ENCODE measurements at places on chromosomes 2 and 18. TPM values are rescaled to one million over a fixed set of nuclear protein-coding genes. Genes with fewer than 3 reads are reported as not detected.

The IFT172 gene
- total RNA-seq = 6.3 TPM

The CLEC4F gene
- not detected for total RNA-seq

The WDR43 gene
- 35.8 TPM for total RNA-seq

The GAREM2 gene
- total RNA-seq = not detected

DNA sequence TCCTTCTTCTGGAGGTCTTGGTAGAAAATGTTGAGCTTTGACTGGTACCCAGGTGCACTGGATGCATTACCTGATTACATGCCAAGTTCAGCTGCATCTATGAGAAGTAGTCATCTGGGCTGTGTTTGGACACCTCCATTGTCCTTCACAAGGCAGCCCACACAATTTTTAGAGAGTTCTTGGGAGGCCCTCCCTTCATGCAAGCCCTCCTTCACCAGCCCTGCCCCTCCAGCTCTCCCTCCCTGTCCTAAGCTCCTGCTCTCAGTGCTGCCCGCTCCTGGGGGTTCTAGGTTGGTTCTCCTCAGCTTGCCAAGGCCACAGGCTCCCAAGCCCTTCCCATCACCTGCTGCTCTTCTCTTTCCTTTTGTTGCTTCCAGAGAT, 148.7 kb downstream of the DYSF start:
- no peak for DNase-seq

DNA sequence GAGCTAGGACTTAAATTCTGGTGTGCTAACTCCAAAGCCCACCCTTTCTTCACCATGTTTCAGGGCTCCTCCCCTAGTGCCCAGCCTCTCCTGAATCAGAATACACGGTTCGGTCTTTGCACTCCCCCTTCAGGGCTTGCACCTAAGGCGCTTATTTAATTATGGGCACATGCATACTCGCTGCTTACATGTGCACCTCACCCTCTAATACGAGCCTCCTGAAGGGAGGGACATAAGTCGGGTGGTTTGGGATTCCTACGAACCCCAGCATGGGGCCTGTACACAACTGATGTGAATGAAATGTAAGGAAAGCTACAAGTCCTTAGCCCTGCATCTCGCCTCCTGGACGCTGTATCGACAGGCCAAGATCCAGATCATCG, 435 bp downstream of the IFT172 start:
- no peak for DNase-seq

DNA sequence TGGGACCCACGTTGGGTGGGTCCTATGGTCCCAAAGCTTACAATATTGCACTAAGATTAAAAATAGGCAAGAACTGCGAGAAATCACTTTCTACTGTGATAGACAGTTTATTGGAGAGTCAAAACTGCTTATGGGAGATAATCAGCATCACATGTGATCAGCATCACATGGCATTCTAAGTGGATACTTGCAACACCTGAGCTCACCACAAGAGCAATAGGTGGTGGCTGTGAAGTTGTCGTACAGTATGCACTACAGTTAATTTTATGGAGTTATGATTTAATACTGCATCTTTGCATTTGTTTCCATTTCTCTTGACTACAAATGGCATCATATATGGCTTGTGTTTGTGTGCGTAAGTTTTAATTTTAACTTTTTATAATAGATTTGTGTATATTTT, 11.6 kb downstream of the PNO1 start:
- no peak for DNase-seq

DNA sequence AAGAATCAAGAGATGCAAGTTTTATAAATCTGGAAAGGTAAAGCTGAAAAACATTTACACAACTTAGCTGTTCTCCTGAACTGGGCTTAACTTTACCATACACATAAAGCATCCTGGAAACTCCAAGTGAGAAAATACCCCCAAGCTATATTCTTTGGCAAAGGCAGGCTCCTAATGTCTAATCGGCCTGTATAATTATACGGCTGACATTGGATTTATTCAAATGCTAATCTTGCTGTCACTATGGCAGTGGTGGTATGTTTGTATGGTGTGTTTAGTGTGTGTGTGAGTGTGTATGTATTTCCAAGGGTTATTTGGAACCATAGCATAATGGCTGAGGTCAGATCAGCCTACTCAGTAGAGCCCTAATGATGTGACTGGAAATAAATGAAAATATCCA, 1031.8 kb upstream of the ZEB2 start:
- DNase-seq = no peak

DNA sequence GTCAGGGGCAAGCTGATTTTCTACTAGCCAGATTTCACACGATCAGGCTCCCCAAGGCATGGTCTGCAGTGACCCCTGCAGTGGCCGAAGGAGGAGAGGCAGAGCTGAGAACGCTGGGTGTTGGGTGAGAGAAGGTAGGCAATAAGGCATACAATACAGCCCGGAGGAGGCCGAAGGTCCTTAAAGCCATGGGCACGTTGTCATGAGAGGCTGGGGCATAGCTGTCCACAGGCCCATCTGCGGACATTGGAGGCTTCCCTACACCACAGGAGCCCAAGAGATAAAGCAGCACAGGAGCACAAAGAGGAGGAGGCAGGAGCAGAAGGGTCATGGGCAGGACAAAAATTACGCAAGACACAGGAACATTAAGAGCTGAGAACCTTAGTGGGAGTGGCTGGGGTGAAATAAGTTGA, 16.7 kb upstream of the BZW1 start:
- no peak for DNase-seq

DNA sequence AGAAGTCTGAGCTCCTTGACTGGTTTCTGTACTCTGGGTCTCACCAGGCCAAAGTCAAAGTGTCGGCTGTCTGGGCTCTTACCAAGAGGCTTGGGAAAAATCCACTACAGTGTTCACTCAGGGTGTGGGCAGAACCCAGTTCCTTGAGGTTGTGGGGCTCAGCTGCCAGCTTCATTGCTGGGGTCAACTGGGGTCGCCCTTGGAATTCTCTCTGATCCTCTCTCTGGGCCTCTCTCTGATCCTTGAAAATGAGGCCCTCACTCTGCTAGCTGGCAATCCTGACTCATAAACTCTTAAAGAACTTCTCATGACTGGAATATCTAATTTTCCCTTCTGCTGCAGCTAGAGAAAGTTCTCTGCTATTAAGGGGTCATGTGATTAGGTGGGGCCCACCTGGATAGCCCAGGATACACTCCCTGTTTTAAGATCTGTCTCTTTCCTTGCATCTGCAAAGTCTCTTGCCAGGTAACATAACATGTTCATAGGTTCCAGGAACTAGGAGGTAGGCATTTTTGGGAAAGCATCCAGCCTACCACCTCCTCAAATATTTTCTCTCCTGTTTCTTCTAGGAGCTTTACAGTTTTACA, 66.3 kb downstream of the SP110 start:
- no peak for DNase-seq

GRCh38 chr2:8976442-8977259, 26.8 kb downstream of the MBOAT2 start:
- no peak for DNase-seq

- no peak for DNase-seq
Observed at GRCh38 chr2:69939722-69940121, 21.7 kb downstream of the ASPRV1 start.

DNA sequence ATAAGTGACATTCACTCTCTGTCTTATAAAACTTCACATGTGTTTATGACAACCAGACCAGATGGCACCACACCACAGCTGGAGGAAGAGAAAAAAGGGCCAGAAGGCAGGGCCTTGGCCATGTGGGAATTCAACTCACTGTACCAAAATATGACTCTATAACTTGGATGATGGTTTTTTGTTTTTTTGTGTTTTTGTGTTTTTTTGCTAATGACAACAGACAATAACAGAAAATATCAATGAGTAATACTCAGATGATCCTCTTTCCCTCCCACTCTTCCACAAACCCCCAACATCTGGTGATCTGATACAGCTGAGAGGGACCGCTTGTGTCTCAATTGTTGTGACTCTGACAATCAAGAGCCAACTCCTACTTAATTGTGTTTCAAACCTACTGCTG, 12.4 kb downstream of the NMI start:
- no peak for DNase-seq

DNA sequence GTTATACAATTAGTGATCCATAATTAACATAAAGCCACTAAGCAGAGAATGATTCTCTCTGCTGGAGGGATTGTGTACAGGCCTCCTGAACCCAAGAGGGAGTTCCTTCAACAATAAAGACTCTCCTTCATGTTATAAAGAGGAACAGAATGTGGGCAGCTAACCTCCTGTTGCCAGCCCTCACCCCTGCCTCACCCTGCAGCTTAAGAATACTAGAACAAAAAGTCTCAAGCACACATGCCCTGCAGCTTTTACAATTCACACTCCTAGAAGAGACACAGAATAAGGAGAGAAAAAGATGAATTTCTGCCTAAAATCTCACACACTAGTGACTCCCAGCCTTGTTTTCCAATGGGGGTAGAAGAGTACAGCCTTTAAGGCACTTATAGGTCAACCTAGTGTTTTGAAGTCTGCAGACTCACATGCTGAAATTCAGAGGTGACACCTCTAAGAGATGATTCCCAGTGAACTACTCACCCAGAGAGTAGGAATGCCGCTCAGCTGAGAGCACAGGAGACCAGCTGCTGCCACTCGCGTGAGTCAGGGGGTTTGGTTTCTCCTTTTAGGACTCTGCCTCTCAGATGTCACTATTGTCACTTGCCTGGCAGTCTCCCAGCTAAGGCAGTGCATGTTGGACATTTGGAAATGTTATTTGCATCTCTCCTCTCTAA, 32.5 kb upstream of the IL1RL1 start:
- DNase-seq = no peak

GRCh38 chr2:75421986-75422385, 138.8 kb downstream of the EVA1A start:
- no peak for DNase-seq

- DNase-seq = peak; percentile 78
Observed at GRCh38 chr18:69817335-69817940, 130.2 kb downstream of the CD226 start.

DNA sequence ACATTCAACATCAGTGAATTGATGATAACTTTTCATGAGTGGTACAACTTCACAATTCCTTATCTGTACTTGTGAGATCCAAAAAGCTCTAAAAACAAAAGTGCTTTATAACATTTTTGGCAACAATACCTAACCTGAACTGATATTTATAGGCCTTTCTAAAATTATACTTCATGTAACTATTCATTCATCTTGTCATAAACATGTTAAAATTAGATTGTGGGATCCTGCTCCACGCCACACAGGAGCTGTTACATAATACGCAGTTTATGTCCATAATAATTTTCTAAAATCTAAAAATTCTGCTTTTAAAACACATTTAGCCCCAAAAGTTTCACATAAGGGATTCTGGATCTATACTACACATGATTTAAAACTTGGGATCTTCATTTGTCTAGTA, 908.5 kb upstream of the CHAC2 start:
- no peak for DNase-seq

- no peak for DNase-seq
Observed at GRCh38 chr2:12265646-12266045, 451.1 kb upstream of the TRIB2 start.

GRCh38 chr2:88265352-88266303, 95.5 kb downstream of the THNSL2 start:
- DNase-seq = peak; percentile 70

GRCh38 chr18:57581301-57581934, 5.1 kb downstream of the FECH start:
- DNase-seq = no peak

GRCh38 chr2:233996461-233996860, 54.0 kb upstream of the SPP2 start:
- DNase-seq = no peak

DNA sequence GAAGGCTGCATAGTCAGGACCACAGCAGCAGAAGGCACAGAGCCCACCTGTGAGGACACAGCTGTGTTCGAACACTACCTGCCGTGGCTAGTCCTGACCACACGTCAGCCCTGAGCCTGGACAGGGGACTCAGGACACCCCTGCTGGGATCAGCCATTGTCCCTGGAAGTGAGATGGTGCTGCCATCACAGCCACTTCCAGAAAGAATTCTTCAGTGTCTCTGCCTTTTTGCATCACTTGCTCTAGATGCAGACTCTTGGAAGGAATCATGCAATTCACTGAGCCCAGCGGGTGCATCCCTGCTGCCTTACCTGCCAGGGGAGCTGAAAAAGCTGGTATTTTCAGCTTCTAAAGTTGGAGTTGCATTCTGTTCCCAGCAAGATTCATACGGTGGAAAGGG, 49.3 kb downstream of the LAMA3 start:
- DNase-seq = no peak

DNA sequence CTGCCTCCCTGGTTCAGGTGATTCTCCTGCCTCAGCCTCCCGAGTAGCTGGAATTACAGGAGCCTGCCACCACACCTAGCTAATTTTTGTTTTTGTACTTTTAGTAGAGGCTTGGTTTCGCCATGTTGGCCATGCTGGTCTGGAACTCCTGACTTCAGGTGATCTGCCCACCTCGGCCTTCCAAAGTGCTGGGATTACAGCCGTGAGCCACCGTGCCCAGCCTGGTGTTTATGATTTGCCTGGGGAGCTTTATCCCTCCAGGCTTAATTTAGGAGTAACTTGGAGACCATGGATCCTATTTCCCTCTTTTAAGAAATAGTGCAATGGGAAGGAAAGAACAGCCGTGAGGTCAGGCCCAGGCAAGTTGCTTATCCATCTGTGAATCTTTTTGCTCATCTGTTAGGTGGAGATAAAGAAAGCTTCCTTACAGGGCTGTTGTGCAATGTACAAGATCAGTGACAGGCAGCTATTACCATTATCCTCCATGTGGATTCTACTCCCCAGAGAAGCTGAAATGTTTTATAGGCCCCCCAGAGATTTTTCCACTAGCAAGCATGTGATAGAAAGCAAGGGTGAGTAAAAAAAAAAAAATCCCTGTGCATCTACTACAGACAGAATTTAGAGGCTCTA, 104.9 kb upstream of the MGAT5 start:
- DNase-seq = no peak

DNA sequence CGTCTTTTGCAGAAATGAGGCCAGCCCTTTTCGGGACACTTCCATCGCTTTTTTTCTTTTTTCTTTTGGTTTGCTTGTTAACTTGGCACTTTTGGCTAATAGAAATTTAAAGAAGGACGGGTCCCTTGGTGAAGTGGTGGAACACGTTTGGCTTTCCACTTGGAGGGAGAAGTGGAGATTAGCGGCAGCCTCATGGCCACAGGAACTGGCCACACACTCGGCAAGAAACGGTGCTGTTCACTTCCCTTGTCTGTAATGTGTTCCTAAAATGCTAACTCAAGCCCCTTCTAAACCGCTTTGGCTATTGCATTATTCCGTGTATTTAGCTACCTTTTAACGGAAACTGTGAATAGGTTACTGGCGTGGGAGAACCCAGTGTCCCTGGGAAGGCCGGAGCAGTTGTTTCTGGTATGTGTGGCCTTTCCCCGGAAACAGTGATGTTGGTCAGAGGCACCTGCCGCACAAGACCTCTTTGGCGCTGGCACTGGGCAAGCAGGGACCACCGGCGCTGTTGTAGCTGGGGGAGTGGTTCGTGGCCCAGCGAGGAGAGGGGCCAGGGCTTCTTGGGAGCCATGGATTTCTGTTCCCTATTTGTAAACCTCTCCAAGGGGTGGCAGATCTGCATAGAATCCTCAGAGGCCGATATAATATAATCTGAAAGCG, 981 bp downstream of the RAMP1 start:
- DNase-seq = no peak

GRCh38 chr2:235041221-235041917, 89.6 kb downstream of the SH3BP4 start:
- DNase-seq = no peak

GRCh38 chr18:60383893-60384292, 11.3 kb upstream of the MC4R start:
- DNase-seq = no peak

Data from H4 (cell line).